Fibroblast of pulmonary artery (primary cell): ENCODE measurements at places on chromosomes 11 and 22.

- DNase-seq, result no peak
Measured at GRCh38 chr11:11602011-11602410, 19.8 kb downstream of the GALNT18 start.

- DNase-seq, result no peak
Measured at GRCh38 chr11:64854157-64854533, 9.7 kb upstream of the CDC42BPG start.

DNA sequence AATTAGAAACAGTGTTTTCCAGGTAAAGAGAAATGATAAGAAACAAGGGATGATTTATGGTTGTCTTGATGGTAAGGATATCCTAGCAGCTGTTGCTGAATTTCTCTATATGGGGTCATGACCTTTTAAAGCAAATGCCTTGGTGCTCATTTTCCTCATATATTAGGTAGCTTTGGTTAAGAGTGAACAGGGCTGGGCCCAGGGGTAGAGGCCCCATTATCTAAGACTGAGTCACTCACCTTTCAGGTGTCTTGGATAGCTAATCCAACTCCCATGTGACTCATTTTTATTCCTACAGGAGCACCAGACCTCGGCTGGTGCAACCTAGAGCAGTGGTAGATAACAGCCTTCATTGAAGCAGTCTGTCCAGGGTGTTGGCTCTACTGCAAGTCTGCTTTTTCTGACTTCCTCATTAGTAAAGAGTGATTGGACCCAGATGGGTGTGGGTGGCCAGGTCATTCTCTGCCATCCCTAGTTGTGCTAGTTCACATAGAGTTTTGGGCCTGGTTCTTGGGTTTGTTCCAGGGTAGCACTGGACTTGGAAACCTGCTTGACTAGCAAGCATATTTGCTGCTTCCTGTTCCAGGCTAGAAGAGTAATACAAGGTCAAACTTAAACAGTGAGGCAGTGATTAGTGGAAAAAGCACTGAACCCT, 37.4 kb downstream of the CTNND1 start:
- peak; percentile 49 for DNase-seq

GRCh38 chr11:63719987-63720386, 38.7 kb downstream of the RTN3 start:
- DNase-seq, result peak; percentile 28

GRCh38 chr11:3627291-3627690, 14.5 kb downstream of the ART5 start:
- peak; percentile 34 for DNase-seq

GRCh38 chr11:135002236-135002635, 590.2 kb upstream of the B3GAT1 start:
- DNase-seq, result no peak

DNA sequence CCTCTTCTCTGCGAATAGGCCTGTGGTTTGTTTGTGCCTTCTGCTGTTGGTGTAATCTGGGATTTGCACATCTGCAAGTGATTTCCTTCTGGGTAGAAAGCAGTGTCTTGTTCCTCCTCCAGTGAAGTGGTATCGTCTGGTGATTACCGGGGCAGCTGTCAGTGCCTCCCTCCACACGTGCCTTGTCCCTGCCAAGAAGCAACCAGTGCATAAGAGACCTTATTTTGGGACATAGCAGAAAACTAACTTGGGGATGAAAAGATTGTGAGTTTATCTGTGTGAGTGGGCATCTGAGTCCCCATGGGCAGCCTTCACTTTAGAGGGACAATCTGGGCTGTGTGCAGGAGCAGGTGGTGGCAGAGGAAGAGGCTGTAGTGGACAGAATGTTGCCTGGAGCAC, 71.5 kb upstream of the SORL1-AS1 start:
- DNase-seq, result no peak
